ENCODE measurements at places on chromosomes 3 and 15.

DNA sequence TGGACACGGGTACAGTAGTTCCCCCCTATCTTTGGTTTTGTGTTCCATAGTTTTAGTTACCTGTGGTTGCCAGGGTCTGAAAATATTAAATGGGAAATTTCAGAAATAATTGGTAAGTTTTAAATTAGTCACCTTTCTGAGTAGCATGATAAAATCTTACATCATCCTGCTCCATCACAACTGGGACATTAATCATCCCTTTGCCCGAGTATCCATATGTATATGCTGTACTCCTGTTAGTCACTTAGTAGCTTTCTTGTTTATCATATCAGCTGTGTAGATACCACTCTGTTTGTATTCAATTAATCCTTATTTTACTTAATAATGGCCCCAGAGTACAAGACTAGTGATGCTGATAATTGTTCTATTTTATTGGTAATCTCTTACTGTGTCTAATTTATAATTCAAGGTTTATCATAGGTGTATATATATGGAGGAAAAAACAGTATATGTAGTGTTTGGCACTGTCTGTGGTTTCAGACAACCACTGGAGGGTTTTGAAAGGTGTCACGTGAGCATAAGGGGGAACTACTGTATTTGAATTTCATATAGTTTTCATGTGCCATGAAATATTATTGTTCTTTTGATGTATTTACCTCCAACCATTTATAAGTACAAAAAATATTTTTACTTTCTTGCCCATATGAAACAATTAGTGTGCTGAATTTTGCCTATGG is 41.4 kb downstream of the CTDSPL2 start:
- DNase-seq = no peak

GRCh38 chr3:108208831-108209230 is 13.4 kb downstream of the IFT57 start:
- DNase-seq = no peak

GRCh38 chr15:47542312-47542989 is 174.9 kb upstream of the SEMA6D start:
- DNase-seq = no peak

DNA sequence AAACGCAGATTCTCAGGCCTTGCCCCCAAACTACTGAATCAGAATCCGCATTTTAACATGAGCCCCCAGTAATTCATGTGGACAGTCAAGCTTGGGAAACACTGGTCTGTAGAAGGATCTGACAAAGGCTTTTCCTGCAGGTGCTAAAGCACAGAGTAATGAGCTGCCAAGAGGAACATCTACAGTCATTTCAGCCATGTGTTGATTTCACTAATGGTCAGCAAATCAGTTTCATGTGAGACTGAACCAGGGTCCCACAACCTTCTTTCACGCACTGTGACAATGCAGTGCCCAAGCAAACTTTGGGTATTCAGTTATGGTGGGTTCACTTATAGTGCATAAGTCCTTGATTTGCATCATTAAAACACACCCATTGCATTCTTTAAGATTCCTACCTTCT is 237.6 kb downstream of the TUSC7 start:
- DNase-seq = no peak

DNA sequence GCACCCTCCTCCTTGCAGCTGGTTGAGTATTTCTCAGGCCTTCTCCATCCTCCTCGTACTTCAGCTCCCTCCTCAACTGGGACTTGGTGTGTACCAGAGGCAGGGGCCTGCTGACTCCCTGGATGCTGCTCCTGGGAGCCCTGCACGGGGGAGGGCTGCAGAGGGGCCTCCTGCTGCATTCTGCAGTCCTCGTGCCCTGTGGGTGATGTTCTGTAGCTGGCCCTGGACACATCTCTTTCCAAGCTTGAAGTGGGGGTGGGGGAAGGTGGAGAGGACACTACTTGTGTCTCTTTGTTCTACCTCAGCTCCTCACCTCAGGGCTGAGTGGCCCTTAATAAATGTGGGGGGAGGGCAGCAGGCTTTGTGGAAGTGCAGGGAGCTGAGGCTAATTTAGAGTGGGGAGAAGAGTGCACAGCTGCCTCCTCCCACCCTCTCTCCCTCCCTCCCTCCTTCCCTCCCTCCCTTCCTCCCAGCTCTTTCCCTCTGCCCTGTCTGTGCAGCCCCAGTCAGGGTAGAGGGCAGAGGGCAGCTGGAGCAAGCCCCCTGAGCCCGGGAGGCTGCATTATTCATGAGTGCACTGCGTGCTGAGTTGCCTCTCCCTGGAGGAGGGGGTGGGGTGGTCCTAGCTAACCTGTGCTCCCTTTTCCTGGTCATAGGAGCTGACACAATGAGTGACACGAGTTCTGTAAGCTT is 3.7 kb upstream of the GRM2 start:
- no peak for DNase-seq

GRCh38 chr3:147099076-147099475 is 307.3 kb downstream of the ZIC4 start:
- no peak for DNase-seq

Measured in activated T-cell treated with anti-CD3 and anti-CD28 coated beads for 48 hours (primary cell).